ENCODE measurements at places on chromosomes 3 and 15.

DNA sequence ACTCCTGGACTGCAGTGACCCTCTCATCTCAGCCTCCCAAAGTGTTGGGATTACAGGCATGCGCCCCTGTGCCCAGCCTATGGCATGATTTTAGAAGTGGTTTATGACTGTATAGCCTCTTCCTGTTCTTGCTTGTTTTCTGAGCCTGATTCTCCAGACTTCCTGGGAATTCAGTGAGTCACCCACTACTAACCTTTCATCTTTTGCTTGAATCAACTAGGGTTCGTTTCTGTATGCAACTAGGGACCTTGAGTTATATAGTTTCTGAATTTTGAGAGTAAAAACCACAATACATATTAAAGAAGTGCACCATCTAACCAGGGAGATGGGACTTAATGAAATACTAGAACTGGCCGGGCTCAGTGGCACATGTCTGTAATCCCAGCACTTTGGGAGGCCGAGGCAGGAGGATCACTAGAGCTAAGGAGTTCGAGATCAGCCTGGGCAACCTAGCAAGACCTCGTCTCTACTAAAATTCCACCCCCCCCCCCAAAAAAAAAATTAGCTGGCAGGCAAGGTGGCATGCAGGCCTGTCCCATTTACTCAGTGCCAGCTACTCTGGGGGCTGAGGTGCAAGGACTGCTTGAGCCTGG, 76.0 kb downstream of the ZNF609 start:
- no peak for DNase-seq

- DNase-seq: no peak
Measured at GRCh38 chr15:39192351-39192750, 388.5 kb upstream of the THBS1 start.

GRCh38 chr3:12840591-12841148, 695 bp downstream of the RPL32 start:
- peak; percentile 15 for DNase-seq

DNA sequence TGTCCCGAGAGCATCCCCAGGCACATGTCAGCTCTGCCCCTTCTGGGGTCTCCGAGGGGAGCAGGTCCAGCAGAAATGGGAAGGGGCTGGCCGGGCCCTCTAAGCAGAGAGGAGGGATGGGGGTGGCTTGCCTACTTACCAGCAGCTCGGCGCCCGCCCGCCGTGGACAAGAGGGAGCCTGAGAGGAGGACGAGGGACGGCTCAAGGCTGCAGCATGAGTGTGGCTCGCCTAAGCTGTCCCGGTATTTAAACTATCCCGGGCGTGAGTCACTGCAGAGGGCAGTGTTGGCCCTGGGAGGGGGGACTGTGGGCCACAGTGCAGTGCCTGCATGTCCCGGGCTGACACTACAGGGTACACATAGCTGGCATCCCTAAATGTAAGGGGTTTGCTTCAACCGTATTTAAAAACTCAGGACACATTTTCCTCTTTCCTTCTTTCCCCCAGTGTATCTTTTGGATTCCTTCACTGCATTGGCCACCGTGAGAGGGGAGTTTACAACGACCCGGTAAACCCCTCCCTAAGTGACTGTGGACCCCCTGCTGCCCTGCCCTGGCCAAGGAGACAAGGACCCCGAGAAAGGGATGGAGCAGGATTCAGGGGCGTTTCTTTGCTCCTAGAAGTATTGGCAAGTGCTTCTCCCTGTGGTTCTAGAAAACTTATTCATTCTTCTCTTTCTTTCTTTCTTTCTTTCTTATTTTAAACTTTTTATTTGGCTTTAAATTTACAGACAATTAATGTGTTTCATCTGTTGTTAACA, at the start of gene LRRC15:
TSS of gene LRRC15 (minus strand) at position 222 of the 758 bp plus-strand sequence. CDS start 8,700 bp downstream, outside the sequence.
- DNase-seq: no peak

GRCh38 chr15:39451121-39451688, 129.7 kb upstream of the THBS1 start:
- DNase-seq: no peak

GRCh38 chr3:128503164-128503651, 10.2 kb upstream of the GATA2 start:
- no peak for DNase-seq

GRCh38 chr3:10594915-10595314, 89.5 kb upstream of the ATP2B2 start:
- peak; percentile 60 for DNase-seq

DNA sequence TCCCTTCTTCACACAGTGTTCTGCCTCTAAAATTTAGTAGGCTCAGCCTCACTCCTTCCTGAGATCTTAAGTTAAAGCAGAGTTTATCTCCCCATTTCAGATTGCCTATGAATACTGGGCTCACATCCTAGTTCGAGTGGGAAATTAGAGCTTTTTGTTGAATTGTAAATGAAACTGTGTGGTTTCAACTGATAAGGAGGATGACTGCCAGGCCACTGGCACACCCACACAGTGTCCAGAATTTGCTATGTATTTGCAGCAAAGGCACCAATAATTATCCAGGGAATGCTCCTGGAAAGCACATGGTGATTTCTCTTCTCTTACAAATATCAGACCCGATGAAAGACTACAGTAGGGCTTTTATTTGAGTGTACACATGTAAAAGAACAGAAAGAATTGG, 308.1 kb upstream of the COL8A1 start:
- no peak for DNase-seq

DNA sequence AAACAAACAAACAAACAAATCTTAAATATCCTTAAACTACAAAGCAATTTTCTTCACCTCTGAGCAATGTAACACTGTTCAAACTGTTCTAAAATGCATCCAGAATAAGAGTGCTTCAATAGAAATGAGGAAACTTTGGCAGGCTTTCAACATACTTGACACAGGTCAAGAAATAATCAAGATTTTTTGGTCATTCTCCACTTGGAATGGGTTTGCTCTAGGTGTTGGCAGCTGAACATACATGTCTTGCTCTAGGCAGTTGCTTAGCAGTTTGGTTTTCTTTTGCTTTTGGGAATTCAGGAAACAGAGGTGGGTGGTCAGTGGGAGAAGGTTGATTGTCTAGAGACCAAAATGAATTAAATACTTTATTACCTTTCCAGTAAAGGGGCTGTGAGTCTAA, 1.4 kb upstream of the LRRC3B start:
- DNase-seq: no peak

- DNase-seq: no peak
Measured at GRCh38 chr3:160134454-160134853, 90.8 kb upstream of the C3orf80 start.

DNA sequence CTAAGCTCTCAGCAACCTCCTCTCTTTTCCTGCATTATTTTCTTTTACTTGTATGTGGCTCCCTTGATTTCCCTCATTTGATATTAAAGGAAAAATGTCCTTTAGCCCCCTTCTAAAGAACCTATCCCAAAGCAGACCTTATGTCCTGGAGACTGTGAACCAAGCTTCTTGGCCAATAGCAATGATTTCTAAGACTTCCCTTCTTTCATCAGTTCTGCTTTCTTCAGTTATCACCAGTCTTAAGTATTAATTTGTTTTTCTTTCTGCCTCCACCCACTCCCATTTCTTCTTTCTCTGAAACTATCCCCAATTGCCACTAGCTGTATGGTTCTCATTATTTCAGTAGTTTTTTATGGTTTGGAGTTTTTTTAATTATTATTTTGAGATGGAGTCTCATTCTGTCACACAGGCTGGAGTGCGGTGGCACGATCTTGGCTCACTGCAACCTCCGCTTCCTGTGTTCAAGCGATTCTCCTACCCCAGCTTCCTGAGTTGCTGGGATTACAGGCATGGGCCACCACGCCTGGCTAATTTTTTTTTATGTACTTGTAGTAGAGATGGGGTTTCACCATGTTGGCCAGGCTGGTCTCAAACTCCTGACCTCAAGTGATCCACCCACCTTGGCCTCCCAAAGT, 12.1 kb downstream of the TMOD3 start:
- no peak for DNase-seq

GRCh38 chr3:169029674-169030285, 633.7 kb downstream of the MECOM start:
- no peak for DNase-seq

DNA sequence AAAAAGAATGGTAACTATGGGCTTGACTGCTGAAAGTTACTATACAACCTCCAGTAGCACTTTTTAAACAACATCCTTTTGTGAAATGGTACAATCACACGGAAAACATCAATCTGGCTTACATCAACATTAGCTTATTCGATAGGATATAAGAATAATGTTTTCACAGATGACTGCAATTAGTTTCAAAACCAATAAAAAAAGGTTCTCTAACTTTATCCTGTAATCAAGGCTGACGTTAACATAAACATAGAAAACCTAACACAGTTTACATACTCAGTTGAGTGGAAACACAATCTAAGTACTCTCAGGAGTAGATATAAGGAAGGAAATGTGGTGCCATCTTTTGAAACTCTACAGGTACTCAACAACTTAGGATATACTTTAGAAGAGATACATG, 102.2 kb downstream of the DLG1 start:
- no peak for DNase-seq

DNA sequence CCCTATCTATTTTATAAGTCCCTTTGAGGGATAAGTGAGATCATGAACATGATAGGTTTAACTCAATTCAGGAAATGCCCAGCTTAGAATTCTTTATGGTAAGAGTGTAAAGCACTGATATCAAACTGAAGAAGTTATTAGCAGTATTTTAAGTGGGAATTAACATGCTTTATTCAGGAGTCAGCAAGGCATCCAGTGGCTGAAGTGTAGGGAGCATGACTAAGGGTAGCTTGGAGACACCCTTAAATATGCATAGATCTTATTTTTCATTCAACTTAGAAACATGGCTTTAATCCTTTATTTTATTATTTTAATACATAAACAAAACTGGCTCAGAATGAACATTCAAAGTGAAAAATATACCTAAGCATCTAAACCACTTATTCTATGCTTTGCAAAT, 158.3 kb upstream of the LPP start:
- DNase-seq: no peak

DNA sequence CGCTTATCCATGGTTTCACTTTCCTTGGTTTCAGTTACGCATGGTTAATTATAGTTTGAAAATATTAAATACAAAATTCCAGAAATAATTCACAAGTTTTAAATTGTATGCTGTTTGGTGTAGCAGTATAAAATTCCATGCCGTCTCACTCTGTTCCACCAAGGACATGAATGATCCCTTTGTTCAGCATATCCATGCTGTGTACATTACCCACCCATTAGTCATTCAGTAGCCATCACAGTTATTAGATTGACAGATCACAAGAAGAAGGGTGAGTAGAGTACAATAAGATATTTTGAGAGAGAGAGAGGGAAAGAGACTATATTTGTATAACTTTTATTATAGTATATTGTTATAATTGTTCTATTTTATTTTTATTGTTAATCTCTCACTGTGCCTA, 535.5 kb downstream of the SQOR start:
- DNase-seq: no peak

- DNase-seq: no peak
Measured at GRCh38 chr3:5039585-5039984, 60.3 kb downstream of the BHLHE40 start.

- DNase-seq: no peak
Measured at GRCh38 chr3:88863196-88863595, 244.2 kb upstream of the EPHA3 start.

GRCh38 chr3:134359121-134360010, 14.9 kb downstream of the AMOTL2 start:
- no peak for DNase-seq

DNA sequence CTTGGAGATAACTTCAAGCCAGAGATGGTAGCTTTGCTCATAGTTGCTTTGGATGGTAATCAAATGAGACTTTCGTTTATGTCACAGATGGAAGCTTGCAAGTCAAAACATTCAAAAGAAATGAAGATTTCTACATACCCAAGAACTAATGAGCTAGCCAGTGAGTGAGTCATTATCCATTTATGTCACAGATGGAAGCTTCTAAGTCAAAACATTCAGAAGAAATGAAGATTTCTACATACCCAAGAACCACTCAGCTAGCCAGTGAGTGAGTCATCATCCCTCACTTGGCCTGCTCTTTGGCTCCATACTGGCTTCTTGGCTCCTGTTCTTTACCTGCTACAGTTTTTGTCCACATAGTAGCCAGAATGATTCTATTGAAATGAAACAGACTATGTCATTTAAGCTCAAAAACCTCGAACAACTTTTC, 559.8 kb upstream of the CBLB start:
- DNase-seq: no peak

DNA sequence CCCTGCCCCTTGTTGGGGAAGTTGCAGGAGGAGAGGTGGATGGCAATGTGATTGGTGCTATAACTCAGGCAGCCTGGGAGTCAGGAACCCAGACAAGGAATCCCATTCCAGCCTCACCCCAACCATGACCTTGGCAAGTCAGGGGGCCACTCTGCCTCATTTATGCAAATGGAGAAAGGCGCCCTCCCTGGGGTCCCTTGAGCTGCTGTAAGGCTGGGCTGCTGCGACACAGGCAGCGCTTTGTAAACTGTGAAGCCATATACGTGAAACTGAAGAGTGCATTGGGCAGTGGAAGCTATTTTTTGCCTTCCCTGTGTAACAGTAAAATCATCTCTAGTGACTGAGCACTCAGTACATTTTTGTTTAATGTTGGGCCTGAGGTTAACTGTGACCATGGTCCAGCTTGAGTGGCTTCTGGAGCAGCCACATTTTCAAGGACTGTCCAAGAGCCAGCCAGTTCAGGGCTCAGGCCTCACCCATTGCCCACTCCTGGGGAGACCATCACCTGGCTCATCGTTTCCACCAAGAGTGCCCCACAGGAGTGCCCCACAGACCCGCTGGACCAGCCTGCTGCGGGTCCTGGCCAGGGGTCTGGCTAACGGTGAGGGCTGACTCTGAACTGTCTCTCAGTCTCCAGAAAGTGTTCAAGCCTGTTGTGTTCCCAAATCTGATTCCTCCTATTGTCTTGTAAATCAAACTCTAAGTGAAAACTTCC, 27.9 kb downstream of the KIF7 start:
- DNase-seq: no peak

DNA sequence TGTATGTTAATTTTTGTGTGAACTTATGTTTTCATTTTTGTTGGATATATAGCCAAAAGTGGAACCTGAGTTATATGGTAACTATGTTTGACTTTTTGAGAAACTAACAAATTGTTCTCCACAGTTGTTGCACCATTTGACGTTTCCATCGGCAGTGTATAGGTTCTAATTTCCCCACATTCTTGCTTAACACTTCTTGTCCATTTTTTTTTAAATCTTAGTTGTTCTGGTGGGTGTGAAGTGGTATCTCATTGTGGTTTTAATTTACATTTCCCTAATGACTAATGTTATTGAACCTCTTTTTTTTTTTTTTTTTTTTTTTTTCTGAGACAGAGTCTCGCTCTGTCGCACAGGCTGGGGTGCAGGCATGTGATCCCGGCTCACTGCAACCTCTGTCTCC, 8.0 kb downstream of the NISCH start:
- no peak for DNase-seq
